ENCODE measurements at places on chromosomes 13 and 19.

DNA sequence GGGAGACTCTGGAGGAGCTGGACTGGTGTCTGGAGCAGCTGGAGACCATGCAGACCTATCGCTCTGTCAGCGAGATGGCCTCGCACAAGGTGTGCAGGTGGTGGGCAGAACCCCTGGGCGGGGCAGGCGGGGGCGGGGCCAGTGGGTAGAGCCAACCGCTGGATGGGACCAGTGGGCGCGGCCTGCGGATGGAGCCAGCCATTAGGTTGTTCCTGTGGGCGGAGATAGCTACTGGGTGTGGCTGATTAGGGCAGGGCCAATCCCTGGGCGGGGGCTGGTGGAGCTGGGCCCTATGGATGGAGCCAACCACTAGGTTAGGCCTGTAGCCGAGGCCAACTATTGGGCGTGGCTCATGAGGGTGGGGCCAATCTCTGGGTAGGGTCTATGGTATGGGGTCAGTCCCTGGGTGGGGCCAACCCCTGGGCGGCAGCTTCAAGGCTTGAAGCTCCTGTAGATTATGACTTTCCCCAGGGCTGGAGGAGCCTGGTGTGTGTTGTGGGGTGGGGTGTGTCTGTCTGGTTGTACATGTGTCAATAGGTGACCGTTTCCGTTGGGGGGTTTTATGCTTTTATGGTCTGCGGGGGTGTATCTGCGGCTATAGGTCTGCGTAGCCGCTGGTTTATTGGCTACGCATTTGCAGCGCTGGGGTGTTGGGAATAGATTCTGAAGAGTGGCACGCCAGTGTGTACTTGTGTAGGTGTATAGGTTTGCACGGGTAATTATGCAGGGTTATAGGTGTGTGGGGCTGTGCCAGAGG, 30.7 kb downstream of the PDE4A start:
- peak; percentile 45 for DNase-seq

DNA sequence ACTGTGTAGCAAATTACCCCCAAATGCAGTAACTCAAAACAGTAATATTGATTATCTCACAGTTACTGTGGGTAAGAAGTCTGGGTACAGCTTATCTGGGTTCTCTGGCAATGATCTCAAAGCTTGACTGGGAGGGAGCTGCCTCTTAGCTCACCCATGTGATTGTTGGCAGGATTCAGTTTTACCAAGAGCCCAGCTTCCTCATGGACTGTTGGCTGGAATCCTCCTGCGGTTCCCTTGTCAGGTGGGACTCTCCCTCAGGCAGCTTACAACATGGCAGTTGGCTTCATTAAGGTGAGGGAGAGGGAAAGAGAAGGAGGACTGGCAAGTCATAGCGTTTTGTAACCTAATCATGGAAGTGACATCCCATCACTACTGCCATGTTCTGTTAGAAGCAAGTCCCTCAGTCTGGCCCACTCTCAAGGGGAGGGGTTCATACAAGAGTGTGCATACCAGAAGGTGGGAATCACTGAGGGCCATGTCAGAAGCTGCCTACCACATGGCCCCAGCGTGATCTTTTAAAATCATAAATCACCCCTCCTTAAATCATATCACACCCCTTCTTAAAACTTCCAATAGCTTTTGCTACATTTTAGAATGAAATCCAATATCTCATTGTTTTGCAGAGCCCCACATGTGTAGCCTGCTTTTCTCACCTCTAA, 108.1 kb downstream of the OLFM4 start:
- no peak for DNase-seq

GRCh38 chr13:108733022-108733560, 103.7 kb downstream of the MYO16 start:
- no peak for DNase-seq

GRCh38 chr13:112454648-112455334, 78.6 kb downstream of the SPACA7 start:
- DNase-seq: no peak

DNA sequence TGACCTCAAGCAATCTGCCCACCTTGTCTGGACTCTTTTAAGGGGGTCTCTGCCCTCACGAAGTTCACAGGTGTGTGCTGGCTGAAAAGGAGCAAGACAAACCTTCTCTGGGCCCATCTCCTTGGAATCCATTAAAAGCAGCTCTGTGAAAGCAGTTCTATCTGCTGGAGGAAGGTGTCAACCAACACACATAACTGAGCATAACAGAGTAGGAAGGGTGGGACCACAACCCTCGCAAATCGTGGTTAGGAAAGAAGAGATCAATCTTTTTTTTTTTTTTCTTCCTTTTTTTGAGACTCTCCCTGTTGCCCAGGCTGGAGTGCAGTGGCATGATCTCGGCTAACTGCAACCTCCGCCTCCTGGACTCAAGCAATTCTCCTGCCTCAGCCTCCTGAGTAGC, 1.4 kb downstream of the SUGP2 start:
- no peak for DNase-seq

GRCh38 chr13:48078251-48078656, 16.6 kb downstream of the MED4 start:
- DNase-seq: peak; percentile 23
